Central memory CD4-positive, alpha-beta T cell (primary cell): ENCODE measurements at places on chromosomes 12 and 14.
A peak's percentile ranks its signal among the peaks of the same experiment; 100 is the strongest.

GRCh38 chr12:30797689-30798088 lies 42.9 kb upstream of the CAPRIN2 start:
- no peak for DNase-seq

DNA sequence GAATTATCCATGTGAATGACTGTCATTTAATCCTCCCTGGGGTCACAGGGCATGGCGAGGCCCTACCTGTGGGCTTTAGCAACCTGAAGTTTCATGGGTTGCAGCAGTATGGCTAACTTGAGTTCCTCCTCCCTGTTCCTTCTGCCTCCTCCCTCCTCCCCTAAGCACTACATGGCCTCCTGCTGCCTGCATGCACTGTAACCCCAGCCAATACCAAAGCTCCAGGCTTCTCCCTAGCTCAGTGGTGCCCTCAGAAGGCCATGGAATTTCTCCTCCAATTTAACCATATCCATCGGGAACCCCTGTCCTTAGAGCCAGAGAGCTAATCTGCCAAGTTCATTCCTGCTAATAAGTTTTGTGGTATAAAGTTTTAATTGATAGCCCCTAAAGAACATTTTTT lies 95.1 kb downstream of the NT5DC3 start:
- DNase-seq, result no peak

GRCh38 chr14:25095736-25096437 lies 45.9 kb upstream of the STXBP6 start:
- no peak for DNase-seq

GRCh38 chr12:76244300-76244699 lies 103.9 kb downstream of the BBS10 start:
- no peak for DNase-seq

GRCh38 chr14:104359969-104360442 lies 219.6 kb upstream of the C14orf180 start:
- no peak for DNase-seq

DNA sequence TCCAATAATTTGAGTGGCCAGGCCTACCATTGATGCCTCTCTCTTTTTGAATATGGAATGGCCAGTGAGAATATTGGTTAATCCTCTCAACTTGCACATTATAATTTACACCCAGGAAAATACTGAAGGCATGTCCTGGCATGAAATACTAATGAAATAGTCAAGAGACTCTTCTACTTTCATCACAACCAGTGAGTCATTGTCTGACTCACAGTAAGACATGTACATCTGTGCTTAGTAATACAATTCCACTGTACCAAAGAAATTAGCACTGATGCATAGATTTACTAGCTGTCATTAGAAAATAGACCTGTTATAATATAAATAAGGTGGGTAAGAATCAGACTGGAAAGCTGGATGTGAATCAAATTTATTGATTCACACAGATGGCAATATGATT lies 31.6 kb downstream of the KCNC2 start:
- DNase-seq, result no peak

- DNase-seq, result no peak
These were observed 381.9 kb upstream of the RGS6 start for GRCh38 chr14:71550367-71550766.

- DNase-seq, result peak; percentile 59
These were observed 33.4 kb upstream of the RNASE3 start for GRCh38 chr14:20857630-20858261.

GRCh38 chr12:121451961-121452339 lies 52.0 kb downstream of the RNF34 start:
- no peak for DNase-seq

DNA sequence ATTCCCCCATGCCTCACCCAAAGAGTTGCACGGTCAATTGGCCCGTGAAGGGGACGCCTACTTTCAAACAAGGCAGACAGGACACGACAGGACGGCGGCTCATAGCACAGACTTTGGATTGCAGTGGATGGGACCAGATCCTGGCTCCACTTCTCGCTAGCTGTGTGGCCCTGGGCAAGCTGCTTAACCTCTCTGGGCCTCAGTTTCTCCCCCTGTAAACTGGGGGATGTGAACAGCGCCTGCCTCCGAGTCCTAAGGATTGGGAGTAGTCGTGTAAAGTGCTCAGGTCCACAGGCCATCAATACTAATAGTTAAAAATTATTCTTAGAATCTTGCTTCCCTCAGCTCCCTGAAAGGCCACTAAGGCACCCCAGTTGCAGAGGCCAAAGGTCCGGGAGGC lies 13.1 kb downstream of the RHOF start:
- DNase-seq, result no peak

GRCh38 chr14:21019366-21019765 lies 5.5 kb downstream of the NDRG2 start:
- no peak for DNase-seq

- DNase-seq, result no peak
These were observed 42.5 kb downstream of the JDP2 start for GRCh38 chr14:75470238-75470797.

GRCh38 chr12:3712209-3712992 lies 40.5 kb downstream of the CRACR2A start:
- no peak for DNase-seq

- no peak for DNase-seq
These were observed 237.8 kb downstream of the SPTSSA start for GRCh38 chr14:34224221-34224620.

DNA sequence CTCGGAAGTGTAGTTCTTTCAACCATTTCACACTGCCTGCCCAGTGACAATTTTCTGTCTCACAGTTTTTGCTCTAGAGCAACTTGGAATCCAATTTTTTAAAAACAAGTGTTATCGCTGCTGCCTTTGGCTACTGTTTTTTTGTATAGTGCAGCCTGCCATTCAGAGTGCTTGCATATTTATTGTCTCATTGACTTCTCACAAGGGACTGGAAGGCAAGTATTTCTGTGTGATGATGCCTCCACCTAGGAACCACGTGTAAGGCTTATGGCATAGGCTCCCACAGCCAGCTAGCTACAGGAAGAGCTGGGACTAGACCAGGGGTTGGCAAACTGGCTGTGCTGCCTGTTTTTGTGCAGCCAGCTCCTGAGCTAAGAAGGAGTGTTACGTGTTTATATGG lies 903 bp downstream of the PARPBP start:
- DNase-seq, result no peak
